ENCODE measurements at places on chromosomes 2 and 18. TPM values are rescaled to one million over a fixed set of nuclear protein-coding genes. Genes with fewer than 3 reads are reported as not detected.

The GKN1 gene
- total RNA-seq, result not detected

The RNF144A gene
- 145 TPM for total RNA-seq

The ALPI gene
- 50.9 TPM for total RNA-seq

The SEC11C gene
- total RNA-seq, result 32.8 TPM

- peak; percentile 91 for DNase-seq
Observed at GRCh38 chr2:219294356-219295351, 14.5 kb downstream of the PTPRN start.

DNA sequence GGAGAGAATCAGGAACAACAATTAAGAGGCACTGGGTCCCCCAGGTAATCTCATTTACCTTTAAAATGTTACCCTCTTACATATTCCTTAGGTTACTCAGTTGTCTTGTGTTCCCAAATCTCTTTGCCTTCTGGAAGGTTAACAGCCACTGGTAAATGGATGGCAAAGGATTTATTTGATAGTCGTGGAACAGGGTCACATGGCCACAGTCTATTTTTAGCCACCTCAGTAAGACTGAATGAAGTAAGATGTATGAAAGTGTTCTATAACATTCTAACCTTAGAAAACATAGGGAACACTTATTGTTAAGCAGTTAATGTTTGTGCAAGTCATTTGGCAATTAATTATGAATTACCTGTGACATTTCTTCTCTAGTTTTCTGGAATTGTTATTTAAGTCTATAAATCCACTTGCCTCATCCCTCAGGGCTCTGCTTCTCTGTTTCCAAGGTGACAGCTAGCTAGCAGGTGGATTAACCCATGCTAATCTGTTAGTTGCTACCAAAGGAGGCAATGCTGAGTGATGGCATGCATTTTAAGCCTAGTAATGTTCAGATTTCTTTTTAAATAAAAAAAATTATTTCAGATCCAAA, 211.0 kb downstream of the PIK3C3 start:
- no peak for DNase-seq

DNA sequence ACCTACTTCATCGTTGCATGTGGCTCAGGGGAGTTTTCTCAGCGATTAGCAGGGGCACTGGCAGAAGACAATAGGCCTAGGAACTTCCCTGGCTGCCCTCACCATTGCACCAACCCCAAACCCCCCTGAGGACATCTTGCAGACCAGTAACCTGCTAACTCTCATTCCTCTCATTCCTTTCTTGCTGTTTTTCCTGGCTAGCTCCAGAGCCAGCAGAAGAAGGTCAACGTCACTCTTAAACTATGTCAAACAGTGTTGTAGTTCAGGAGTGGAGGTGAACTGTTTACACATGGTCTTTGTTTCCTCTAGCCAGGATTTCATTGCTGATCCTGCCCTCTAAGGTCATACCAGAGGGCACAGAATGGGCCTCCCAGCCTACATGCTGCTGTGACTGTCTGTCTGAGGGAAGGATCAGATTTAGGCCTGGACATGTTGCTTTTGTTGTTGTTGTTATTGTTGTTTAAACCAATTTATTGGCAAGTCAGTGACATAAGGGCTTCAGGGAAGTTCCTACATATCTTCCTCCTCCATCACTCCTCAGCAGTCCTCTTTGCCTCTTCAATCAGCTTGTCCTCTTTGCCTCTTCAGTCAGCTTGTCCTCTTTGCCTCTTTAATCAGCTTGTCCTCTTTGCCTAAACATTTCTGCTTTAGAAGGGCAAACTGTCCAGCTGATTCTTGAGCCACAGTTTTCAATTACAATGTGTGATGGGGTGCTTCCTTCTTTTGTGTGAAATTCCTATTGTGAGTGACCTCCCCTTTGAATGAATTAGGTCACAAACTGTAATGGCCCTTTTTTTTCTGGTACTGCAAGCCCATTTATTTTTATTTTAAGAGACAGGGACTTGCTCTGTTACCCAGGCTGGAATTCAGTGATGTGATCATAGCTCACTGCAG, 471.9 kb upstream of the TNP1 start:
- DNase-seq, result no peak

DNA sequence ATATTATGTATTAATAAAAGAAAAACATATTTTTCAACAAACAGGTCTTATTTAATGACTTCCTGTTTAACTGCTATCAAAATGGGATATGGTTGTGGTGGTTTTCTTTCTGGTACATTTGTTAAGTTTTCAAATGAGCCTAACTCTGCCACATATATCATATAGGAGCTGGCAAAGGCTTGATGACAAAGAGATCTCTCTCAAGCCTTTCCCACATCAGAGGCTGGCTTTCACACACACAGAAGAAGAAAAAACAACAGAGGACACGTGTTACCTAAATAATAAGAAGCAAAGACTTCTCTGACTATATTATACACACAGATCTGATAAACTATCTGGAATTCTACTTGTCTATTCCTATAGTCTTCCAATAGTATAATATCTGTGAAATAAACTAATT, 46.1 kb downstream of the CFAP36 start:
- no peak for DNase-seq

DNA sequence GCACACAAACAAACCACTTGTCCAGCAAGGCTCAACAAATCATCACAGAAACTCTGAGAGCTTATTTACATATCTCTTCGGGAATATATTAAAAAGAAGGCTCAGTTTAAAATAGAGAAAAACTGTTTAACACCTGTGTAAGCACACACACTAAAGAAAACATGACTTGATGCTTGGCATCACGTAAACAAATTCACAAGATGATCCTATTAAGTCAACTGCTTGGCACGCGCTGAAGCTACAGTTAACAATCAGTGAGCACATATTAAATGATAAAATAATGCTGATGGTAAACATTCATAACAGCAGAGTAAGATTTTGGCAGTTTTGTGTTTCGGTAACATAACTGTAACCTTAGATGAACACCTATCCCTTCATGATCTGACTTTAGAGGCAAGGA, 4.3 kb upstream of the HES6 start:
- no peak for DNase-seq

- DNase-seq, result peak; percentile 73
Observed at GRCh38 chr2:96146153-96146880, 1.1 kb upstream of the DUSP2 start.

DNA sequence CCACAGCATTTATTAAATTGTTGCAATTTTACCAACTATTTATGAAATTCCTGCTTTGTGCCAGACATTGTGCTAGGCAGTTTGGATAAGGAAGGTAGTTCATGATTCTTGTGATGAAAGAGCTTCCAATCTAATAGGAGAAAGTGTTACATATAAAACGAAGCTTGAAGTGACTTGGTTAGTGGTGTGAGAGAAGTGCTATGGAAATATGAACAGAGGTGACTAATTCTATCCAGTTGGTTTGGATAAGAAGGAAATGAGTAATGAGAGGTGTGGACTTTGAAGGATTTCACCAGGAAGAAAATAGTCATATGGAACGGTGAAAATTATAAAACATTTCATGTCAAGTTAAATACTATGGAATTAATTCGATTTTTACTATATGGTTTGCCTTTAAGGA, 48.6 kb downstream of the EML6 start:
- DNase-seq, result no peak

DNA sequence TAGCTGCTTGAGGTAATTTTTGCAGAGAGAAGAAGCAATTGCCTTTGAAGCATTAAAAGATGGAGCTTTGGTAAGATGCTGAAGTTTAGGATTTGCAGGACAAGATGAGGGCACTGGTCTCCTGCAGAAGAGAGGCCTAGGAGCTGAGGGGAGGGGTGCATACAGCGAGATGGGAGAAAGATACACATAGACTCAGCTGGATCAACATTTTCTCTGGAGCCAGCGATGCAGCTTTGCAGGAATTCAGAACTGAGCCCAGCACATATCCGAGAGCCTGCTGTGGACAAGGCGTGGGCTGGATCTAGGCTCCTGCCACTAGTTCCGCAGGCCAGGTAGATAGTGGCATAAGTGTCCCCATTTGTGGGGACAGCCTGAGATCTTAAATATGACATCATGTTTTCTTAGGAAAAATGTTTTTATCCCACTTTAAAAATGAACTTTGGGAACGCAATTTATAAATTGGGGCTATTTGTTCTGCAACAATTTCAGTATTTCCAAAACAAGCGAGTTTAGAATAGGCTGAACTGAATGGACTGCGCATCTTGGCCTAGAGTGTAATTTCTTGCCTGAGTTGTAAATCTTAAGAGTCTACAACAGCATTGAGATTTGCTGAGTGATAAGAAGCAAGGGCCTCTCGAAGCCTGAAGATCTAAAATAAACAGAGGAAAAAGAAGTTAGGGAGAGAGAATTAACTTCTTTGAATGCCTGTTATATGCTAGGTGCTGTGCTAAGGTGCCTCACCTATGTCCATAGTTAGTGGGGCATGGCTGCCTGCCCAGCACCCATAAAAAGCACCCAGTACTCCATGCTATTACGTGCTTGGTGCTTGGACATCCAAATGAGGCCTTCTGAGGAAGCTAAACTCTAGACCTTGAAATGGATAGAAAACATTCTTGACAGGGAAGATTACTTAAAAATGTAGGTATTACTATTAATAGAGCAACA, 17.3 kb downstream of the GRHL1 start:
- peak; percentile 26 for DNase-seq

GRCh38 chr2:32743480-32744236, 115.8 kb downstream of the TTC27 start:
- DNase-seq, result no peak

DNA sequence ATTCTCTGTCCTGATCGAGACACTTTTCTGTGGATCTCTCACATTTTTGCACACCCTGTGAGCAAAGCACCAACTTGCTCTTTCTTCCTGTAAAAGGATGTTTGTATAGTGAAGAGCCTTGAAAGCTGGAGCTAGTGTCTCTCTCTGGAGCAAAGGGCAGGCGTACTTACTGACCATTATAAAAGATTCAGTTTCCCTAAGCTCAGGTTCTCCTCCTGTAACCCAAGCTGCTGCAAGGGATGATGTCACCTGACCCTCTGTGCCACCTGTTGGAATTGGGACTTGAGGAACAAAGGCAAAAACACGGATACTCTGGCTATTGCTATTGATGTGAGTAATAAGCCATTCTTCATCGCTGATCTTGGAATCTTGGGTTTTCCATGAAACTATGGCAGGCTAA, 52.6 kb upstream of the NEMP2 start:
- DNase-seq, result no peak

DNA sequence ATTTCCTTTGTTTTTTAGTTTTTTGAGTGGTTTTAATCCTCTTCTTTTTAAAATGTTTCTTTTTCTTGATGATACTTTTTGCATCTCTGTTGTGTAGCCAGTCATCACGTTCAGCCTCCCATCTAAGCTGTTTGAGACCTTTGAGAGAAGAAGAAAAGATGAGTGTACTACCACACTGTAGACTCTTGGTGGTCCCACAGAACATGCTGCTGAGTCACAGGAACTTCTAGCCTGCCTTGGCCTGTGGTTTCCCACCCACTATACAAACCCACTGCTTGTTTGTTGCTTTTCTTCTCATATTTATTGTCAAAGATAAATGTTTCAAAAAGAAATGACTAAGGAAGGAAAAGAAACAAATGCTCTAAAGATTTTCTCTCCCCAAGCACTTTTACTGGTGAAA, 5.5 kb downstream of the CEBPZOS start:
- no peak for DNase-seq

GRCh38 chr2:50215736-50216135, 816.2 kb downstream of the NRXN1 start:
- no peak for DNase-seq

- DNase-seq, result no peak
Observed at GRCh38 chr18:43396266-43396665, 119.0 kb upstream of the SYT4 start.

- DNase-seq, result no peak
Observed at GRCh38 chr2:158726911-158727592, 68.1 kb upstream of the DAPL1 start.

Measured in transverse colon (tissue), 4 donors.